ENCODE measurements at places on chromosomes 7 and 10.

DNA sequence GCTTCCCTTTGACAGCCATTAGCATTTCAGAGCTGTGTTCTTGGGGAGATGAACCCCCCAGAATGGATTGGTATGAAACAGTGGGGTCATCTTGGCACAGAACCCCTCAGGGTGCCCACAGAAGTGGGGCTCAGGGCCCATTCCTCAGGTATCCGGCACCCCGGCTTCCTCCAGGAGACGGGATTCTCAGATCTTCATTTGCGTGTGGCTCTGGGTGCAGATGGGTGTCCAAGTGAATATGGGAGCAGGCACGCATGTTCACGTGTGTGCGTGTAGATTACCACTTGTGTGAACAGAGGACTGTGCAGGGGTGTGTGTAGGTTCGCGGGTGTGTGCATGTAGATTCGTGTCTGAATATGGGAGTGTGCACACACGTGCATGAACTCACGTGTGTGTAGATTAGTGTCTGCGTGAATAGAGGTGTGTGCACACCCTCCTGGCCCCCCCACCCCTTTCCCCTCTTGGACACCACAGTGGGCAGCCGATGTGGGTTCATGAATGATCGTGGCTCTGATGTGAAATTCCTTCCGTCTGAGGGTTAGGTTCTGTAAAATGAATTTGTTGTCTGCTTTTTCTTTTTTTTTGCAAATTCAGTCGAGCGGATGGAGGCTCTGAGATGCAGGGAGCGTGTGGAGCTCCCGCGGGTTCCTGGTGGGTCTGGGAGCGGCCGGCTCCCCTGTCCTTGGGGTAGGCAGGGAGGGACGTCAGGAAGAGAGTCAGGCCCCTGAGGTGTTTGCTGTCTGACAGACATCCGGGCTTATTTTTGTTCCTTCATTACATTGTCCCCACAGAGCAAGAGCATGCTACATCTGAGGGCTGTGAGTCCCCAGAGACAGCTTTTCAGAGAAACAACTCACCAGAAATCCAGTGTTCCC is 7.4 kb downstream of the ELFN1 start:
- no peak for DNase-seq

GRCh38 chr10:132106431-132106830 is 40.7 kb downstream of the JAKMIP3 start:
- DNase-seq: no peak

DNA sequence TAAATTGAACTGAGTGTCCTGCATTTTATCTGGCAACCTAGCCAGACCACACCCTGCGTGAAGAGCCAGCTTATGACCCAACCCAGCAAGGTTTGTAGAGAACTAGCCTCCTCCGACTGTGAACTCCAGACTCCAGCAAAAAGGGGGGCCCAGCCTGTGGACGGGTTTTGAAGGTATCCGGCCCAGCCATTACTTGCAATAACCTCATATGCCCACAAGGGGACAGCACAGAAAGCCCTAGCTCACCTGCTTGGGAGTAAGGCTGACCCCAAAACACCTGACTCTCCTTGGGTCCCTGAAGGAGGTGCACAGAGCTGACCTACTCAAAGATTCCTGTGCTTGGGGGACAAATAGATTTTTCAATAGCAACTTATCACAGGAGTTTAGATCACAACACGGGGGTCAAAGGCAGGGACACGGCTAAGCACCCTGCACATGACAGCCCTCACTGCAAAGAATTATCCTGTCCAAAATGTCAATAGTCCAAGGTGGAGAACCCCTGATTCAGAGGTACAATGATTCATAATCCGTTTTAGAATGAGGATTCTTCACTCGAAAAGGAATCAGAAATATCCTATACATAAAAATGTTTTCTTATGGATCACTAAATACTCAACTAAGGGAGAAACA is 4.6 kb downstream of the TRPV6 start:
- DNase-seq: no peak

GRCh38 chr7:10998996-10999757 is 25.5 kb downstream of the PHF14 start:
- DNase-seq: no peak

GRCh38 chr10:25578061-25578460 is 356.0 kb upstream of the MYO3A start:
- DNase-seq: no peak

- DNase-seq: no peak
Measured at GRCh38 chr7:101864039-101864438, 46.6 kb downstream of the CUX1 start.

DNA sequence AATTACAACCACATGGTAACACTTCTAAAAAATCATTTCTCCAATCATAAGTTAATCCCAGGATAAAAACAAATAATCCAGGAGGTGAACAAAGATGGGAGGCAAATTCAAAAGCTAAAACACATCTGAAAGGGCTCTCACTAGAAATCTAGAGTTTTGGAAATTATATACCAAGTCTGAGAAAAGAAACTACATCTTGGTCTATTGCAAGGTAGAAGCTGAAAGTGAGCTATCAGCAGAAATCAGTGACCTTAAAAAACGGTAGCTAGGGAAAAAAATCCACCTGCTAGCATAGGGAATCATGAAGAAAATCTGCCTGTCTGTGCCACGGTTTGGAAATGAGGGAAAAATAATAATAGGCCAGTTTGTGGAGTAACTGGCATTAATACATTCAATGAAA is 50.5 kb downstream of the POT1 start:
- no peak for DNase-seq

DNA sequence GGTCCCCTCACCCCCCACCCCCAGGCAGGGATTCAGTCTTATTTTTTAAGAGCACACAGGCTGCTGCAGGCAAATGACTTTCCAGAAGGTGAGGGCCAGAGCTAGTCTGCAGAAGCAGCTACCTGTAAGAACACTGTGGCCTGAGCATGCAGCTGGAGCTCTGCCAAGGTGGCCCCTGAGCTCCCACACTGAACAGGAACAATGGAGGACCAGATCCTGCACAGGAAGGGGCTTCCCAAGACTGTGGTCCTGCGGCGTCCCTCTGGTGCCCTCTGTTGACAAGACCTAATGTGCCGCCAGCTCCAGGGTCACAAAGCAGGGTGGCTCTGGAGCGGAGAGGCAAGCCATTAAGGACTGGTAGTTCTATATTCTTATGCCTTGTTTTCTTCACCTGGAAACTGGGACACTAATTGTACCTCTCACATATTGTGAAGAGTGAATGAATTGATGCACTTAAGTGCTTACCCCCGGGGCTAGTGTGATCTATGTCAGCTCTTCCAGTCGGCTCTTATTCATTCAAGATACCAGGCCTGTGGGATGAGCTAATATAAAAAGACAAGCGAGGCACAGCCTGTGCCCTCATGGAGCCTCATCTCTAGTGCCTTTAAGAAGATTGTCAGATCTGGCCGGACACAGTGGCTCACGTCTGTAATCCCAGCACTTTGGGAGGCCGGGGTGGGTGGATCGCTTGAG is 8.0 kb upstream of the BEND7 start:
- peak; percentile 61 for DNase-seq

- no peak for DNase-seq
Measured at GRCh38 chr10:93600446-93601145, 439 bp downstream of the RBP4 start.

GRCh38 chr7:93957767-93958166 is 36.2 kb downstream of the GNG11 start:
- DNase-seq: no peak

DNA sequence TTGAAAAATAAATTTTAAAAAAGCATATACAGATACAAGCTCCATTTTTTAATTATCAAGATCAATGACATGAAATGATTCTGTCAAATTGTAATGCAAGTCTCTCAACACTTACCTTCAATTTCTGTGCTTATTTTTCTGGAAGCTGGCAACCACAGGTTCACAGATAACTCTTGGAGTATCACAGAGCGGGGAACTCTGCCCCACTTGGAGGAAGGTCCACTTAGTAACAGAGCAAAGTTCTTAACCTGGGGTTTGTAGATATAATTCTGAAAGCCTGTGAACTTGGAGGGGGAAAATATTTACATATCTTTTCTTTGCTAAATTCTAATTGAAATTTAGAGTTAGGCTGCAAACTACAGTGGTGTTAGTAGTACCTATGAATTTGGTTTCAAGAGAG is 2.3 kb upstream of the MGAM start:
- DNase-seq: no peak

DNA sequence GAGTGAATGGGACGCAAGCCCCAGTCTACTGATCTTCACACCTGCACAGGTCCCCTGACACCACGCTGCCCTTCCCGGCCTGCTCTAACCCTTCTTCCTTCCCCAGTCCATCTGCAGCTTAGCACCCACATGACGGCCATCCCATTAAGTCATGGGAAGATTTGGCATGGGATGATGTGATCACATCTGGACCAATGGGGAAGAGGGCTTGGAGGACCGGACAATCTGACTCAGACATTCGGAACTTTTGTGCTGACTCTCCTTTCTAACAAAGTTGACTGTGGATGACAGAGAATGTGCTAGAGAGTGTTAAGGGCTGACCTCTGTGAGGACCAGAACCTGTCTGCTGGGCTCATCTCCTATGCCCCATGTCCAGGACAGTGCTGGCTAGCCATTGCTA is 15.6 kb downstream of the CXCL12 start:
- no peak for DNase-seq

- no peak for DNase-seq
Measured at GRCh38 chr7:4882169-4883032, 1.1 kb downstream of the RADIL start.

GRCh38 chr10:1217237-1217587 is 161.0 kb downstream of the WDR37 start:
- DNase-seq: no peak

DNA sequence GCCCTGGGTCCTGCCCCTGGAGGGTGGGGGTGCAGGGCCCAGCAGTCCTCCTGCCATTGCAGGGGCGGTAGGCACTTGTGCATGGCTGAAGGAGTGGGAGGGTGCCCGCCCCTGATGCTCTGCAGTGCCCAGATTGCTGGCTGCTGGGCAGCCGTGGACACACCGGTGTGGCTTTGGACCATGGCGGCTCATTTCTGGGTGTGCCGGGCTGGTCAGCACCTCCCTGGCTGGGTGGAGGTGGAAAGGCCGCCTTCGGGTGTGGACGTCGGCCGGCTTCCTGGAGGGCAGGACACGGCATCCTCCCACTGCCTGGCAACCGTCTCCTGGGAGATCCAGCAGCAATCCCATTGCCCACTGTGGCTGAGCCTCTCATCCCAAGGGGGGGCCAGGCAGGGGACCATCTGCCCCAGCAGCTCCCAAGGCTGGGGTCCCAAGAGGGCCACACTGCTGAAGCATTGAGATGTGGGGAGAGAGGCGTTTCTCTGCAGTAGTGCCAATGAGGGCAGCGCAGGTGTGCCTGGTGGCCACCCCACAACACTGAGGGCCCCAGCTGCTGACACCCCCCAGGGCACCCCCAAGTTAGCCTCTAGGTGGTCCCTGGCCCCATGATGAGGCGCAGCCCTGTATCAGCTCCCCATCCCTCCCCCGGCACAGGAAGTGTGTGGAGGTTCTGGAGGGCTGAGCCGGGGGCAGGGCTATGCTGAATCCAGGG is 12.9 kb downstream of the TTYH3 start:
- no peak for DNase-seq

DNA sequence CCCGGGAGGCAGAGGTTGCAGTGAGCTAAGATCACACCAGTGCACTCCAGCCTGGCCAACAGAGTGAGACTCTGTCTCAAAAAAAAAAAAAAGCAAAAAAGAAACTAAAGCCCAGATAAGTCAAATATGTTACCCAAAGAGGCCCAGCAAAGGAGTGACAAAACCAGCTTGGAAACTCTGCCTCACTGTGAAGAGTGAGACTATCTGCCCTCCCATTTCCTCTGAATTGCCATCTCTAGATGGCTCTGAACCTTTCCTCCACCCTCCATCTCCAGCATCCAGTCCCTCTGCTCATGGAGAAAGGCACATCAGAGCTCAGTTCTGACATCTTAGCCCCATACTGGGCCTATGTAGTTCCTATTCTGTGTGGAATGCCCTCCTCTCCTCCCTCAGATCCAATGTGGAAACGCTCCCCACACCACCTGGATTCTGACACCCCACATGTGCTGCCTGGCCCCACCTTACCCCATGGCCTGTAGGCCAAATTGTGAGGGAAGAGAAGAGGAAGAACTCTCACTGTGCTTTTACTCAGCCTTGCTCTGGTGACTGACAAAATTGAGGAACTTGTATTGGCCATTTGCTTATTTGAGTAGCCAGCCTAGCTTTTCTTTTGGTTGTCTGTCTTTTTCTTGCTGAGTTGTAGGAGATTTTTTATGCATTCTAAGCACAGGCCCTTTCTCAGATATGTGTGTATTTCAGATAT is 18.0 kb upstream of the NUDCD3 start:
- DNase-seq: no peak

DNA sequence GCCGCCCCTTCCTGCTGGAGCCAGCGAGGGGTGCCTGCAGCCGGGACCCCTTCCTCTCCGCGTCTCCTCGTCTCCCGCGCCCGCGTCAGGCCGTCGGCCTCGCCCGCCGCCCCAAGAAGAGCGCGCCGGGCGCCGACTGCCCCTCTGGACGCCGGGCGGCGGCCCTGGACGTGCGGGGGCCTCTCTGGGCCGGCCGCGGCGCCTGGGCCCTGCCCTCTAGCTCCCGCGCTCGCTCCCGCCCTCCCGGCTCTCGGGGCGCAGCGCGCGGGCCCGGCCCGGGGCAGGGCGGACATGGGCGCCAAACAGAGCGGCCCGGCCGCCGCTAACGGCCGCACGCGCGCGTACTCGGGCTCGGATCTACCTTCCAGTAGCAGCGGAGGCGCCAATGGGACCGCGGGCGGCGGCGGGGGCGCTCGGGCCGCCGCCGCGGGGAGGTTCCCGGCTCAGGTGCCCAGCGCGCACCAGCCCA is 704 bp downstream of the ZNRF2 start:
- DNase-seq: peak; percentile 16

DNA sequence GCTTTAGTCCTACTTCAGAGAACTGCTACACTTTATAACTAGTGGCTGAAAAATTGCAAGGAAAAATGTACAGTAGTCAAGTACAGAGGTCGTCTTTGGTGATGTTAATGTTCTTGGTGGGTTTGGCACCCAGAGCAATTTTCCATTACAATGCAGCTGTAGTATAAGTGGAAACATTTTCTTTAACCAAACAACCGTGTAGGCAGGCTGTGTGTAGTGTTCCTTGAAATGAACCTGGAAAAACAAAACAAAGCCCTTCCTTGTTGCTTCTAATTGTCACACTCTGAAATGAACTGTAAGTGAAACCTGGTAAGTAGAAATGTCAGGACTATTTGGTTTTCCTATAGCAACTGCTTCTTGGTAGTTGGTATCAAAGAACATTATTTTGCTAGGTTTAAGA is 256.9 kb downstream of the MDFIC start:
- DNase-seq: peak; percentile 16

- no peak for DNase-seq
Measured at GRCh38 chr10:113709221-113709838, 29.6 kb downstream of the CASP7 start.

GRCh38 chr7:41880107-41880506 is 177.2 kb upstream of the INHBA start:
- no peak for DNase-seq

All from NCI-H1436 (cell line).